Fibroblast of skin of left quadriceps (primary cell): ENCODE measurements at places on chromosomes 12 and 14.

- no peak for DNase-seq
Measured at GRCh38 chr12:126558810-126559209, 1493.6 kb downstream of the AACS start.

GRCh38 chr14:68131907-68132306 is 312.3 kb downstream of the RAD51B start:
- DNase-seq, result no peak

DNA sequence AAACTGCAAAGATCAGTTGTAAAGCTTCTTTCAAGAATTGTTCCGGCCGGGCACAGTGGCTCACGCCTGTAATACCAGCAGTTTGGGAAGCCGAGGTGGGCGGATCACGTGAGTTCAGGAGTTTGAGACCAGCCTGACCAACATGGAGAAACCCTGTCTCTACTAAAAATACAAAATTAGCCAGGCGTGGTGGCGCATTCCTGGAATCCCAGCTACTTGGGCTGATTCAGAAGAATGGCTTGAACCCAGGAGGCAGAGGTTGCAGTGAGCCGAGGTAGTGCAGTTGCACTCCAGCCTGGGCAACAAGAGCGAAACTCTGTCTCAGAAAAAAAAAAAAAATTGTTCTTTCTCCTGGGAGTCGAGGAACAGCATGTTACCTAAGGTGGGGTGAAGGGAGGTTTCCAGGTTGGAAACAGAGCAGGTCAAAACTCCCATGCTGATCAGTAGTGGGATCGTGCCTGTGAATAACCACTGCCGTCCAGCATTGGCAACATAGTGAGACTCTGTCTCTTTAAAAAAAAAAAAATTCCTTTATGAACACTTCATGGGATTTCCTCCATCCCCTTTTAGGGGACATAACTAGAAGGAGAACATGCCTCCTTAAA is 13.9 kb downstream of the FBXO34 start:
- no peak for DNase-seq

- no peak for DNase-seq
Measured at GRCh38 chr14:80206351-80207080, 4.8 kb downstream of the DIO2 start.

- no peak for DNase-seq
Measured at GRCh38 chr12:22729431-22729956, 104.5 kb downstream of the ETNK1 start.

DNA sequence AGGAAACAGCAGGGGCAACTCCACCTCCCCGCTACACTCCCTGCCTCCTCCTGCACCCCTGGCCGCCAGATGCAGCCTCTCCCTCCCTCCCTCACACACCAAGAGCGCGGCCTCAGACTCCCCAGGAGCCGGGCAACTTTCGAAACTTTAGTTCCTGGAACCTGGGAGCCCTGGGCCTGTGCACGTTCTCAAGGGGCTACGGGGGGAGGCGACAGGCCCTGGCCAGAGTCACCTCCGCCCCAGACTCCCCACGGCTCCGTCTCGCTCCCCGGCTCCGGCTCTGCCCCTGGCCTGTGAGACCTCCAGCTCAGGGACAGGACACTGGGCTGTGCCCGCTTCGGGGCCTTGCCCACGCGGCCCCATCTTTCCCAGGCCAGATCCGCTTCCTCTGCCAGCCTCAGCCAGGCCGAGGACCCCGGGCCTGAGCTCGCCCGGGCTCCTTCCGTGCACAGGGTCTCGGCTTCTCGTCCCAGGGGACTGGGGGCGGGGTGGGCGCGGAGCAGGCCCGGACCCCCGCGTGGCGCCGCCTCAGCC is 5.5 kb downstream of the AMN start:
- DNase-seq, result no peak

DNA sequence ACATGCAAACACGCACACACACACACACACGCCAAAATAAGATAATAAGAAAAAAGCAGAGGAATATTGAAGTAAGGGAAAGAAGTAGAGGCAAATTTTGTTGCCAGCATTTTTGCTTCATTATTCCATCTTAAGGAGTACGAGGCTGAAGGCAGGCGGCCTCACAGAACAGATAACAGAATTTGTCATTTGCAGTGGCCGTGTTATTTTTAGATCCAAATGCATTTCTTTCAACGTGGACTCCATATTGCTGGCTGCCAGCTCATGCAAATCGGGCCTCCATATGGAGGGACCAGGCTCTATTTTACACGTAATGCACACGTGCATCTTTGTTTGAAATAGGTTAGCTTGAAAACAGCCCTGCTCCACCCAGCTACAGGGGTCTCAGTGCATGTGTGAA is 172.9 kb downstream of the RBM19 start:
- DNase-seq, result no peak

DNA sequence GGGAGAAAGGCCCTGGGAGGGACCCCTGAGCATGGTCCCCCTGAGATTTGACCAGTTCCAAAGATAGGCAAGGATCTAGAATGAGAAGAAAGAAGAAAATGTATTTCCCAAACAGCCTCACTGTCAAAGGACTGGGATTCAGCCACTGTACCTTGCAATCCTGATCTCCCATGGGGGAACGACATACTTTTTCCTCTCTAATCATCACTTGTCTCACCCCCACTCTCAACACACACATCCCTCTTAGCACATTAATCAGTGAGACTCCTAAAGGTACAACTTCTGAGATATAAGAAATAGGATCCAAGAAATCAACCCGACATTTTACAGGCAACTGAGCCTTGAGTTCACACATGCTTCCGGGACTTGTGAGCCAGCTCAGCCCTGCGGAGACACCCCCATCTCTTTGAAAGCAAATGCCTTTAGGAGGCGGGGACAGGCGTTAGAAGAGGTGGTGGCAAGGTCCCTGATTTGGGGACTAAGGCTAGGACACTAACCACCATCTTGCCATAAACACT is 1.4 kb downstream of the MAP3K9 start:
- no peak for DNase-seq

DNA sequence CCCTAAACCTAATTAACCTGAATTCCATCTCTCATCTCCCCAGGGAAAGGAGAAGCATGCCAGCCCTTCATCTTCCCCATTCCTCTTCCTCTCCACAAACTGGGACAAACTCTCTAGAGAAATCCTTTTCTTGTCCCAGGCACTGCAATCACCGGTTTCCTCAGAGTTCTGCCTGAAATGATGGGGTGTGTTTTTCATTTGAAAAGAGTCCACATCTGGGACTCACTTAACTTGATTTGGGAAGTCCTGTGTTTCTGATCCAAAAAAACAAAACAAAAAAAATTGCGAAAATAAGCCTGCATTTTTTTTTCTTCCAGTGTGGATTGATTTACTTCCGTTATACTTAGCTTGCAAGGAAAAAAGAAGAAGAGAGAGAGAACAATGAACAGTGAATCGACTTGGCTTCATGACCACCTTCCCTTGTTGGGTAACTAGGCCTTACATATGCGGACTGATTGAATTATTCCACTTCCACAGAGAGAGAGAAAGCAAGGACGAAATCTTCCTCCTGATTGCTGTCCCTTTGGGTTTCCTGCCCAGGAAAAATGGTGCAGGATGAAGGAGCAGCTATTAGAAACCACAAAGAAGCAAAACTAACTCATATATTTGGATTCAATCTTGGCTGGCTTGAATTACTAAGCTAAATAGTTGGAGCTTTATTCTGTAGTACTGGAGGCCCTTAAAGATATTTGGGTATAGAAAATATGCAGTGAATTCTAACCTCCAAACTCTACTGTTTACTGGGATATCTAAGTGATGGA is 506.2 kb upstream of the TBX3 start:
- peak; percentile 29 for DNase-seq

- DNase-seq, result no peak
Measured at GRCh38 chr14:71444030-71444822, 488.0 kb upstream of the RGS6 start.

GRCh38 chr12:3544296-3544965 is 53.4 kb downstream of the PRMT8 start:
- no peak for DNase-seq

GRCh38 chr12:11596141-11596540 is 53.3 kb upstream of the ETV6 start:
- no peak for DNase-seq

DNA sequence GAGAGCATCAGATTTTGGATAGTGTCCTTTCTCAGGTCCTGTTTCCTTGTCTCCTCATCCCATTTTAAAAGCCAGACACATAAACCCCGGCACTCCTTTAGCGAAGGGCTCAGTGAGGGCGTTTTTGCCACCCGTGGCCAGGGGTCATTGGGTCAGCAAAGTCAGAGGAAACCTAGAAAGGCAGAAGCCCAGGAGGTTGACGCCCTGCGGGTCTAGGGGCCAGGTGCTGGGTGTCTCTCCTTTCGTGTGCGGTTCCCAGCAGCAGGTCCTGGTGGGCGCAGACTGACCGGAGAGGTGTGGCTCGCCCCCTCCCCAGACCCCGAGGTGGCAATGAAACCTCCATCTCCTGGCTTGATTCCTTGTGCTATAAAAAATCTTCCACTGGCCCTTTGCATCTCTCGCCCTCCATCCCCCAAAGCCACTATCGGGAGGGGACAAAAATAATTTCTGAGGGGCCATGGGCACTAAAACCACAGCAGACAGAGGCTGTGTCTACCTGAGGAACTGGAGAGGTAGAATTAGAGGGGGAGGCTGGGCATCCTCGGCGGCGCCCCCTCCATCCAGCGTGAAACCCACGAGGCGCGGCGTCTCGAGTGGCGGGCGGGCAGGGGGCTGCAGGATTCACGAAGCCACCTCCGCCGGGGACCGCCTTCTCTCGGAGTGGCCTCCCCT is 858 bp upstream of the FRMD6 start:
- no peak for DNase-seq

GRCh38 chr12:65100140-65100539 is 21.0 kb downstream of the WIF1 start:
- no peak for DNase-seq

GRCh38 chr14:52018252-52018651 is 28.9 kb downstream of the RTRAF start:
- DNase-seq, result no peak

GRCh38 chr14:65461730-65462129 is 49.2 kb downstream of the FUT8 start:
- DNase-seq, result peak; percentile 12

DNA sequence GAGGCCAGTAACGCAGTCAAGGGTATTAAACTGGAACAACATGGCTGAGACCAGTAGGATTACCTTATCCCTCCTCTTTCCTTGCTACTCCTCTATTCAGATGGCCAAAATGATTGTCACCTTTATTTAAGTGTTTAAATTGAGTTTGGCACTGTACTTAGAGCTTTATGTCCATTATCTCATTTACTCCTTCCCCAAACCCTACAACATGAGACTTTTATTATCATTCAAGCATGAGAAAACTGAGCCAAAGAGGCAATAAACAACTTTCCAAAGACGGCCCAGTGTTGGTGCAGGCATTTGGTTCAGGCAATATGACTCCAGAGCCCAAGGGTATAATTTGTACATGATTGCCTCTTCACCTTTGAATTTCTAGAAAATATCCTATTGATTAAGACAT is 370.9 kb upstream of the KITLG start:
- DNase-seq, result no peak

GRCh38 chr14:34013721-34014060 is 62.8 kb upstream of the EGLN3 start:
- DNase-seq, result no peak

DNA sequence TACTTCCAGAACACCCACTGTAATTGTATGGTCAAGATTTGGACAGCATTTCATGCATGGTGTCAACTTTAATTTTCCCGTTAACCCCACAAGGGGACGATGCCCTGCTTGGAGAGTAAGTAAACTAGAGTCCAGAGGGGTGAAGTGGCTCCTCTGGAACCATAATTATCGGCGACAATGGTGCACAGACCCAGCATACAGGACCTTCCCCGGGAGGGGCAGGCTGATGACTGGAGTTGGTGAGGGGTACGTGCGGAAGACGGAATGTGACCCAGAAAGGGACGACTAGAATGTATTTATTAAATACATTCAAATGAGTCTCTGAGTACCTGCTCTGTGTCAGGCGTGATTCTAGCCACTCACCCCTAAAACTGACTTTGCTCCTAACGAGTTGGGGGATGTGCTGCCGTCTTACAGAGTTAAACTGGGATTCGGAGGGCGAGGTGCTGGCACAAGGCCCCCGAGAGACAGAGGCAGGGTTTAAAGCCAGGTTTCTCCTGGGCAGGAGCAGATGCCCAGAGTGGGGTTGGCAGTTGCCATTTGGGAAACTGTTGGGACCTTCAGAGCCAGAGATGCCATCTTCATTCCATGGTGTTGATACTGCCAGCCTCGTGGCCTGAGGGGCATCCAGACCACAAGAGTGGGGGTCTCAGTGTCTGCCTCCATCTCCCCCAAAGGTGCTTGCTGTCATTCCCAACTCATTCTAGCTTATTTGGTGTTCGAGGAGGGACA is 10.9 kb downstream of the RTL1 start:
- DNase-seq, result no peak

GRCh38 chr12:48340943-48341342 is 9.8 kb downstream of the ZNF641 start:
- DNase-seq, result no peak

GRCh38 chr14:78446807-78447206 is 276.6 kb downstream of the NRXN3 start:
- DNase-seq, result no peak

- no peak for DNase-seq
Measured at GRCh38 chr12:3405821-3406220, 85.2 kb upstream of the PRMT8 start.

DNA sequence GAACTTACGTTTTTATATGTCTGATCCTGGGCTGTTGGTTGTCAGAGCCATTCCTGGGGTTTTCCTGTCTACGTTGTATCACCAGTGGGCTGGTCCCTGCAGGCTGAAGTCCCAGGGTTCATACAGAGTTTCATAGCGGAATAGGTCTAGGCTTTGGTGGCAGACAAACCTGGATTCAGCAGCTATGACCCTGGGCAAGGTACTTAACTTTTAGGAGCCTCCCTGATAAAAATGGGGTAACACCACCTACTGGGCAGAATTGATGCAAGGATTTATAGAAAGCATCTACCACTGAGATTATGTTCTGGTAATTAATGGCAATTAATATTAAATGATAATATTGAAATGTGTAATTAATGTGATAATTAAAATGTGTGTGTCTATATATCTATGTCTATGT is 141.2 kb downstream of the SYNE2 start:
- DNase-seq, result no peak

- DNase-seq, result no peak
Measured at GRCh38 chr14:50520947-50521815, 11.2 kb downstream of the MAP4K5 start.

GRCh38 chr14:99062216-99062615 is 209.8 kb downstream of the BCL11B start:
- no peak for DNase-seq

GRCh38 chr14:39038542-39038941 is 64.5 kb downstream of the SEC23A start:
- DNase-seq, result no peak

DNA sequence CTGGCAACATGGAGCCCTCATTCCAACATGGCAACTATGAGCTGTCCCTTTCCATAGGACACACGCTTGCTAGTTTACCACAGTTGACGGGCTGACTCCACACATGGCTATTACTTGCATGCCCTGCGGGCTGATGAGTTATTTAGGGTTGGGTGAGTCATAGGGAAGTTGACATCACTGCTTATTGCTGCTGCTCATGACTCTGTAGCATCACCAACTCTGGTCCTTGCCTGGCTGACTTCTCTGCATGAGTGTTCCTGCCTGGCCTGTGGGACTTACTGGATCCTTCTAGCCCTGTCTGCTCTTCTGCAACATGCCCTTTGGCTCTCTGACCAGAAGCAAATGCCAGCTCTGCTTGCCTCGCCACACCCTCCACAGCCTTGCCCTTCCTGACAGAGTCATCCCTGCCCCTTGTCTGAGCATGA is 199.5 kb downstream of the ANO6 start:
- peak; percentile 92 for DNase-seq

GRCh38 chr12:124376435-124376834 is 81.5 kb downstream of the RFLNA start:
- DNase-seq, result no peak

GRCh38 chr12:106651552-106651951 is 68.7 kb downstream of the RFX4 start:
- no peak for DNase-seq

GRCh38 chr14:64337888-64338615 is 43.9 kb upstream of the ESR2 start:
- DNase-seq, result no peak
